Stimulated activated CD4-positive, alpha-beta T cell treated with anti-CD3 and anti-CD28 coated beads, Interleukin-1b, Interleukin-23, amount 100 ng/mL, for 1 hour (primary cell): ENCODE measurements at places on chromosomes 16 and 17.

DNA sequence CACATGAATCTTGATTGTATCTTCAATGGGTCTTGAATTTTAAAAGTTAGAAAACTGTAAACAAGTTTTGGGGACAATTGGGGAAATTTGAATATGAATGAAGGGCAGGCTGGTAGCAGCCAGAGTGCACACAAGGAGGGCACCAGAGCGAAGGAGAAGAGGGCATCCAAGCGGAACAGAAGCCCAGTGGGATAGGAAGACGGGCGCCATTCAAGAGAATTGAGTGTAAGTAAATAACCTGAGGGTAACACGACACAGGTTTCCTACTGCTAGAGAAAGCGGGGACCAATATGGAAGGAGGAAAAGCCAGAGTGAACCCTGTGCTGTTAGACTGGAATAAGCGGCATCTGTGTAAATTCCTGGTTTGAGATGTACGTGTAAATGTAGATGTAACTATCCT, 115.1 kb upstream of the CCL2 start:
- no peak for DNase-seq

GRCh38 chr17:48123111-48123510, 15.5 kb downstream of the SNX11 start:
- DNase-seq: no peak

- DNase-seq: no peak
Measured at GRCh38 chr17:48259694-48260291, 152.2 kb downstream of the SNX11 start.

- DNase-seq: no peak
Measured at GRCh38 chr17:31392002-31392855, 754 bp downstream of the RAB11FIP4 start.

- DNase-seq: no peak
Measured at GRCh38 chr17:838486-838885, 56.3 kb downstream of the MRM3 start.

DNA sequence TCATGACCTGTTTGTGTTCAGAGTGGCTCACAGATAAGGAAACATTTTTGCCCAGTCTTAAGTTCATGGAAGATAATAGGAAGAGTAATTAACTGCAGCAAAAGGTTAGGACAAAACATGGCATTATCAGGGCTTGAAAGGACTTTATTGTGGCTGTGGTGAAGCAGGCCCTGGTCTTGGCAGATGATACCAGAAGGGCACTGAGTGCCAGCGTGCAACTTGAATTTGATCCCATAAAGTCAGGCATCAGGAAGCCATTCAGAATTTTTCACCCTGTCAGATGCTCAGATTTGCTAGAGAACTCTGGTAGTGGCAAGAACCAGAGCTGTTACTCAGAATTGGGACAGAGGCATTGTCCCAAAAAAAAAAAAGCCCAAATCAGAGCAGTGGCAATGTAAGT, 11.2 kb upstream of the COG7 start:
- no peak for DNase-seq

GRCh38 chr17:79114458-79115301, 40.1 kb downstream of the ENGASE start:
- no peak for DNase-seq

DNA sequence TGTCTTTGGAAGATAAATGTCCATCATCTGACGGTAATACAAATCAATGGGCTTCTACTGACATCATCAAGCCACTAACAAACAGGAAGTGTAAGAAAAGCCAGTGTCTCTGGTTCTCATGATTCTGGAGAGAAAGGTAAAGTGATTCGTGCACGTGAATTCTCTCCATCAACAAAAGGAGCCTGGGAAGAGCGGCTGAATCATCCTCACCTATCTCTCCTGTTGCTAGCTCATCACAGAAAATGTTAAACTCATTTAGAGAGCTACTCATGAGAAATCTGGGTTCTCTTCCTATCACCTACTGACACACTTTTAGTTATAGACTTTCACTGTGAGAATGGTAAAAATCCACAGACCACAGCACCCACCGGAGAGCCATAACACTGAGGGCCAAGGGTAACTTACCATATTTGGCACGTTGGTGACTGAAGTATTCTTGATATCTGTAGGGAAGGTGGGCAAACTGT, 70.3 kb downstream of the CREBBP start:
- no peak for DNase-seq

- no peak for DNase-seq
Measured at GRCh38 chr17:33751702-33752065, 458.6 kb upstream of the ASIC2 start.

DNA sequence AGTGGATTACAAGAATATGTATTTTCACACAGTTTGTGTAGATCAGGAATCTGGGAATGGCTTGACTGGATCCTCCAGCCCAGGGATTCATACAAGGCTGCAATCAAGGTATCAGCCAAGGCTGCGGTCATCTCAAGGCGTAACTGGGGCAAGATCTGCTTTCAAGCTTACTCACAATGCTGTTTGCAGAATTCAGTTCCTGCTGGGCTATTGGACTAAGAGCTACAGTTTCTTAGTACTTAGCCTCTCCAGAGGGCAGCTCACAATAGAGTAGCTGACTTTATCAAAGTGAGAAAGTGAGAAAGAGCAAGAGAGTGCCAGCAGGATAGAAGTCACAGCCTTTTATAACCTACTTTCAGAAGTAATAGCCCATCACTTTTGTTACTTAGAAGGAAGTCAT, 211.0 kb downstream of the MAP2K6 start:
- DNase-seq: no peak

DNA sequence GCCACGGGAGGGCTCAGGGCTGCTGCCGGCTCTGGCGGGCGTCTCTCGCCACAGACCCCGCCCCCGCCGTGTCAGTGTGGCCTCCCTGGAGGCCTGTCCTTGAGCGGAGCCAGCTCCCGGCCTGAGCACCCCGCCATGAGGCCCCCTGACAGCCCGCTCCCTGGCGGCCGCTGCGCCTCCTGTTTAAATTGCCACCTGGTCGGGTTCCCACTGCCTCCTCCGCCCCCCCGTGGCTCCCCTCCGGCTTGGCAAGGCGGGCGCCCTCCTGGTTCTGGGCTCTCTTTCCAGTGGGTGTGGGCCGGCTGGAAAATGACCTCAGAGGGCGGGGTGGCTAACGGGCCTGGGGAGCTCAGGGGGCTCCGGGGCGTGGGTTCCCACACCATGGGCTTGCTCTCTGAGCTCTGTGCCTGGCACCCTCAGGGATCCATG, 42.1 kb upstream of the SSTR5 start:
- no peak for DNase-seq

DNA sequence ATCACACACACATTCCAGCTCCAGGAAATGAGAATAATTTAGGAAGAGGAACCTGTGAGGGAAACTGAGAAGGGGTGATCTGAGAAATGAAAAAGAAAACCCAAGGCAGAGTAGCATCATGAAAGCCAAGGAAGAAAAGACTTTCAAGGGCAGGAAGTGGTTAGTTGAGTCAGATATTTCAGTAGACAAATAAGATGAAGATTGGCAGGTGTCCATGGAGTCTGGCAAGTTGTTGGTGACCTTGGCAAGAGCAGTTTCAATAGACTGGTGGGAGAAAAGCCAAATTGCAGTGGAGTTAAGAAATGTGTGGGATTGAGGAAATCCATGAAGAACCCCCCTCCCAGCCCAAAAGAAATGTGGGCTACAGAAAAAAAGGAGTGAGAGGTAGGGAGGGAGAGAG, 10.7 kb downstream of the GNAO1 start:
- DNase-seq: no peak

DNA sequence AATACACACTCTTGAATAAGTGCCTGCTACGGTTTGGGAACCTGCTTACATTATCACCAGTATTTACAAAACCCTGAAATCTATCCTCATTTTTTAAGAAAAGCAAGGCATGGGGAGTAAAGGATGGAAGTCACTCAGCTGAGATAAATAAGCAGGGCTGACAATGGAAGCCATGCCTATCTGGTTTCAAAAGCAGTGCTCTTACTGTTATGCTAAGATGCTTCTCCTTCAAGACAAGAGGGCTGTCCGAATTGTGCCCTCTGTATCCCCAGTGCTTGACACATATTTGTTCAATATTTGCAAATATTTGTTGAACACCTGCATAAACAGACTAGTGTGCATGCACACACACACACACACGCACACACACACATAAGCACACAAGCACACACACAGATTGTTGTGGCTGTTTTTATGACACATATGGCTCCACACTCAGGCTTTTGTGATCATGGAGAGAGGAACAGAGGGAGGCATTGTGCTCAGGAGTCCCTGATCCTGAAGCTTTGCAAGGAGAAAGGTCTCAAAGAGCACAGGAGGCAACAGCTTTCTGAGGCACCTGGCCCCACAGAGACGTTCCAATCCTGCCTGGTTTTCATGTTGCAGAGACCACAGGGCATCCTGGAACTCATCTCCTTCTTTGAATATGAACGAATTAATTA, 401.6 kb upstream of the CDH11 start:
- DNase-seq: no peak

GRCh38 chr16:77077256-77077922, 113.6 kb upstream of the MON1B start:
- DNase-seq: no peak

GRCh38 chr17:75110234-75110937, 617 bp downstream of the ARMC7 start:
- DNase-seq: no peak

DNA sequence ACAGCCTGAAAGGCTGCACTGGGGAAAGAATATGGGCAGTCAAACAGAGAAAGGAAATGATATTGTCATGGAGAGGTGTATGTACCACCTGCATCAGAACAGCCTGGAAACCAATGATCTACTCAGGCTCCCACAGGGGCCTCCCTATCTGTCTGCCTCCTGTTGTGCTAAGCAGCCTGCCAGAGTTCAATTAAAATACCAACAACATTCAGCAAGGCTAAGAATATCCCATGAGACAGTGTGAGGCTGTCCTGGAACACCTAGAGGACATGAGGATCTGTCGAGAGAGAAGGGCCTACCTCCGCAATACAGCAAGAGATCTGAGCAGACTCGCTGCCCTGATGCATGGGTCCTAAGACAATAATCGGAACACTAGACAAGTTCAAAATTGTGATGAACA, 8.4 kb downstream of the FXR2 start:
- DNase-seq: no peak

- no peak for DNase-seq
Measured at GRCh38 chr16:10834130-10834529, 15.5 kb upstream of the TVP23A start.

GRCh38 chr17:80961541-80962330, 29.9 kb upstream of the CHMP6 start:
- DNase-seq: no peak

DNA sequence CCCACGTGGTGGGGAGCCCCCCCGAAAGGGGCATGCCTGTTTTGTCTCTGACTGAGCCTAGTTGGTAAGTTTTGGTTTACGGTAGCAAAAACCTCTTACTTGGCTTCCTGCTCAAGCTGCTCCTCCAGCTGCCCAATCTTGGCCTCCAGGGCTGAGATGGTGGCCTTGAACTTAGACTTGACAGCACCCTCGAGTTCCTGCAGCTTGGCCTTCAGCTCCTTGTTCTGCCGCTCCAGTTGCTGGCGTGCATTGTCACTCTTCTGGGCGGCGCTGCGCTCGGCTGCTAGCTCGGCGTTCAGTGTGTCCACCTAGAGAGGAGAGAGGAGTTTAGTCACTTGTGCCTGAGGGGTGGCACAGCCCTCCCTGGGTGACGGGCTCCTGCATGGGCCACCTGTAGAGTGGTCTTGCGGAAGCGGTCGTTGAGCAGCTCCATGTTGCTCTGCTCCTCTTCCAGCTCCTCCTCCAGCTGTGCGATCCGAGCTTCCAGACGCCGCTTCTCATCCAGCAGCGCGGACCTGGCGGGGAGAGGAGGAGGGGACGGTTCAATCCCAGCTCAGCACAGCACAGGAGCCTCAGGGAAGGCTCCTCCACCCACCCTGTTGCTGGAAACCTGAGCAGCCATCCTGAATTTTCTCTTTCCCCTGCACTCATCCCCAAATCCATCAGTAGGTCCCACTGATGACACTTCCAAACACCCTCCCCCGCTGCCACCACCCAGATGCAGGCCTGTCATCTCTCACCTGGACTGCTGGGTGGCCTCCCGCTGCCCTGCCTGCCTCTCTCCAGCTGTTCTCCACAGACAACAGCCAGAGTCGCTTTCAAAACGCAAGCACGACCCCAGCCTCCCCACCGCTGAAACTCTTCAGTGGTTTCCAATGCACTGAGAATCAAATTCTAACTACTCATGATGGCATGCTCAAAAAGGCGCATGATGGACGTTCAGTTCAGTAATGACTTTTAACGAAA, 44.6 kb downstream of the NDEL1 start:
- no peak for DNase-seq

- no peak for DNase-seq
Measured at GRCh38 chr17:41664587-41665565, 23.8 kb upstream of the EIF1 start.

DNA sequence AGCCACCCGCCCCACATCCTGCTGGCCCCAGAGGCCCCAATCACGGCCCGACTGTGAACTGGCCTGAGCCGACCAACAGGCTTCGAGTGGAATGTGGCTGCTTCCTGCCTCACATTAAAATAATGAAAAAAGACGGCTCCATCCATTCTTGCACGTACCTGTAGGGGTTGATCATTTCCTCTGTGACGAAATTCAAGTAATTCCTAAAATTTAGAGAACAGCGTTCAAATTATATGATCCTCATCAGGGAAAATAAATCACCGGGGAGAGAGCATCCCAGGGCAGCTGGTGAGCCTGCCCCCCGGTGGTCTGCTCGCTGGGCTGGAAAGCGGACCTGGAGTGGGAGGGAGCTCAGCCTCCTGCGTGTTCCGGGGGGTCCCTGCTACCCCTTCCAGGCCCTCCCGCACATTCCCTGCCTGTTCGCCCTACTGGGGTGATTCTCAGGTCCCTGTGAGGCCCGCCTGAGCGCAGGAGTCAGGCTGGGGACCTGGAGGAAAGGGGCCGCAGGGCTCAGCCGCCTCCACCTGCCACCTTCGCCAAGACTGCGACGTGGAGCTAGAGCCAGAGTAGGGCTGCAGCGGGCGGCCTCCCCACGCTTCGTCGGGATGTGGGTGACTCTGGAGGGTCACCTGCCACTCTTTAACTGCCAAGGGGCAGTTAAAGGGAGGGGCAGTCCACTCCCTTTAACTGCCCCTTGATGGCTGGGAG, 28.9 kb downstream of the SLC7A5 start:
- DNase-seq: no peak

- DNase-seq: no peak
Measured at GRCh38 chr16:20327444-20328041, at the start of gene GP2. GP2 (minus strand) TSS chr16:20327513; CDS start chr16:20326431, 1,082 bp downstream.

- no peak for DNase-seq
Measured at GRCh38 chr17:80260791-80261158, at the start of gene RNF213. RNF213 (plus strand) TSS chr17:80260852; CDS start chr17:80263682, 2,830 bp downstream.

GRCh38 chr17:45396496-45397205, 36.0 kb downstream of the ARHGAP27 start:
- no peak for DNase-seq

GRCh38 chr16:52532384-52532783, 14.6 kb downstream of the TOX3 start:
- no peak for DNase-seq
